Activated T-cell treated with anti-CD3 and anti-CD28 coated beads for 48 hours (primary cell): ENCODE measurements at places on chromosomes 2 and 18.

DNA sequence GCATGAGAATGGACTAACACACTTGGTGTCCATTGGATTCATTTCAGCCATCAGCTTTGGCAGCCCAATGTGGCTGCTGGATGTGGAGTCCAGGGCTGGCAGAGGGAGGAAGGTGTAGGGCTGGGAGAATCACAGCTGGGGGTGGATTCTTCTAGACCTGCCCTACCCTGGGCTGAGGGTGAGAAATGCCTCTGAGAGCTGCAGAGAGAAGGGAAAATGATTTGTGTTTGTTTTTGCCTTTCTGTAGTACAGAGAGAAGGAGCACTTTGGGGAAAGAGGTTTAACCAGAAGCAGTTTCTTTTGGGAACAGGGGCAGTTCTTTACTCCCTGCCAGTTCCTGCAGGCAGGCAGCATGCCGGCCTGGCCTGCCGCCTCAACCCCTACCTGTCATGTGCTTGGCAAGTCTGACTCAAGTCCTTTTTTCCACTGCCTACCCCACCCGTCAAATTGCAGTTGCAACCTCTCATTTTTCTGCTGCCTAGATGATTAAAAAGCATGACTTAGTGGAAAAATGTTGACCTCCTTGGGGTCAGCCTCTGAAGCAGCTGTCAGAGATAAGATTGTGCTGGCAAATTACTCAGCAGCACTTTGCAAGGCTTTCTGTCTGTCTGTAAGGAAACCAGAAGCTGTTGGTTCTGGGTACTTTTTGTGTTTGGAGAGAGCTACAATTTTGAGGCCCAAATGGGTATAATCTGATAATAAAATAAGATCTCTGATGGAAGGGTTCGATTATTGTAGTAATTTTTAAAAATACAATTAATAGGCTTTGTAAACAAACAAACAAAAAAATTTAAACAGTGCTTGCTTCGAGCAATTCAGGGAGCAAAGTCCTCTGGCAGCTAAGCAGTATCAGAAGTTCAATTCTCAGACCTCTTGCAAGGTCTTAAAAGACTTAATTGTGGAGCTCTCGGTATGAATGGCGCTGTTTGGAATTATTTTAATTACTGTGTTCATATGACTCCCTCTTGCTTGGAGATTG is 21.7 kb downstream of the LBH start:
- DNase-seq, result peak; percentile 66

DNA sequence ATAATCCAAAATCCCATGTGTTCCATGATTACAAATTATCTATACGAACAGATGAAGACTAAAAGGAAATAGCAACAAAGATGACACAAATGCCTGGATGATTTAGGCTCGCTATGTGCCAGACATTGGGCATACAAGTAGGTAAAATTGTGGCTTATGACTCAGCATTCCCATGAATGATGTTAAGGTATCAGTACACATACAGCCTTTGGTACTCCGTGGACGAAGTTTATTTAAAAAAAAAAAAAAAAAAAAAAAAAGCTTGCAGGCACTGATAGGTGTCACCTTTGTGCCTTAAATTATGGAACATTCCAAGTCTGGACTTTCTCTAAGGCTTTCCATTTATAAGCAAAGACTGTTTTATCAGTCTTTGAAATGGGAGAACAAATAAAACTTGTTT is 2.7 kb downstream of the CHAC2 start:
- no peak for DNase-seq

GRCh38 chr2:150465703-150466569 is 21.5 kb downstream of the RND3 start:
- no peak for DNase-seq

DNA sequence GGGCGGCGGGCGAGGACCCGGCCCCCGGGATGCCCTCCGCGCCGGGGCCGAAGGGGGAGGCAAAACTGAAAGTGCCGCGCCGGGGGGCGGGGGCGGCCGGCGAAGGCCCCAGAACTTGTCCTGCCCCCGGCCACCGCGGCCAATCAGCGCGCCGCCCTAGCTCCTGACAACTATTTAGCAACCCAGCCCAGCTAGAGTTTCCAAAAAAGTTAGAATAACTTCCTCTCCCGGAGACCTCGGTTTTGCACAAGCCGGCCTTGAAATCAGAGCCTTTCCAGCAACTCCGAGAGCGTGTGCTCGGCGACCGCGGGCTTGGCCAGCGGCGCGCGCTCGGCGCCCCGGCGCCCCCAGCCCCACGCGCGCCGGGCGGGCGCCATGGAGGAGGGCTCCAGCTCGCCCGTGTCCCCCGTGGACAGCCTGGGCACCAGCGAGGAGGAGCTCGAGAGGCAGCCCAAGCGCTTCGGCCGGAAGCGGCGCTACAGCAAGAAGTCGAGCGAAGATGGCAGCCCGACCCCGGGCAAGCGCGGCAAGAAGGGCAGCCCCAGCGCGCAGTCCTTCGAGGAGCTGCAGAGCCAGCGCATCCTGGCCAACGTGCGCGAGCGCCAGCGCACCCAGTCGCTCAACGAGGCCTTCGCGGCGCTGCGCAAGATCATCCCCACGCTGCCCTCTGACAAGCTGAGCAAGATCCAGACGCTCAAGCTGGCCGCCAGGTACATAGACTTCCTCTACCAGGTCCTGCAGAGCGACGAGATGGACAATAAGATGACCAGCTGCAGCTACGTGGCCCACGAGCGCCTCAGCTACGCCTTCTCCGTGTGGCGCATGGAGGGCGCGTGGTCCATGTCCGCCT is at the start of gene TWIST2:
Gene TWIST2, plus strand, starts transcription at position 245 of the 850 bp plus-strand sequence. Its CDS starts 131 bp downstream, at position 376.
- no peak for DNase-seq

- peak; percentile 62 for DNase-seq
These were observed 26.0 kb upstream of the IL37 start for GRCh38 chr2:112884869-112885505.

DNA sequence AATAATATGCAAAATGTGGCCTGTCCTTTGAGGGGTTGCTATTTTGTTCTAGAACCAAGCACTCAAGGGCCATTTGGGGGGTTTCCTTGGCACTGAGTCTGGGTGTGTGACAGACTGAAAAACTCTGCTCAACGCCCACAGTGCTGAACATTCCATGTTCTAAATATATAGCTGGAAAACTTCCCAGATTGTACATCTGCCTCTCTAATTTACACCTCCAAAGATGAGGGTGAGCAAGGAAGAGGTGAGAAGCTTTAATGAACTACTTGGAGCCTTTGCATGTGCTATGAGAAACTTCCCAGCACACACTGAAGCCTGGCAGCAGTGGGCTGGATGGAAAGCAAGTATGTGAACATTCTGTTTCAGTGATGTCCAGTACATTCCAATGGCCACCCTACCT is 296.7 kb upstream of the KCNH7 start:
- no peak for DNase-seq

- no peak for DNase-seq
These were observed 15.6 kb upstream of the MAP3K20 start for GRCh38 chr2:173059971-173060461.
